Stimulated activated CD4-positive, alpha-beta T cell treated with anti-CD3 and anti-CD28 coated beads, Interleukin-4, amount 100 ng/mL, for 4 hours (primary cell): ENCODE measurements at places on chromosomes 16 and 17.

DNA sequence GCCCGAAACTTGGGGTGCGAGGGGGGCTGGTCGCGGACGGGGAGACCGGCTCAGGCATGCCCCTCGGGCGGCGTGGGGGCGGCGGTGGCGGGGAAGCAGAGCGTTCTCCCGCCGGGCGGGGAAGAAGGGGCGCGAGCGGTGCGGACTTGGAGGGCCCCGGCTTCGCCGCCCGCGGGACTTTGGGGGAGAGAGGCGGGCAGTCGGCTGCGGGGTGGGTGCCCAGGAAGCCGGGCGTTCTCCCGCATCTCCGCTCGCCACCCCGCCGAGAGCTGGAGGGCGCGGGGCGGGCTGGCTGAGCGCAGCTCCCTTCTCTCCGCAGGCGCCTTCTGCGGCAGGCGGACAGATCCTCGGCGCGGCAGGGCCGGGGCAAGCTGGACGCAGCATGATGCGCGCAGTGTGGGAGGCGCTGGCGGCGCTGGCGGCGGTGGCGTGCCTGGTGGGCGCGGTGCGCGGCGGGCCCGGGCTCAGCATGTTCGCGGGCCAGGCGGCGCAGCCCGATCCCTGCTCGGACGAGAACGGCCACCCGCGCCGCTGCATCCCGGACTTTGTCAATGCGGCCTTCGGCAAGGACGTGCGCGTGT lies 772 bp downstream of the NTN1 start:
- DNase-seq: no peak

- no peak for DNase-seq
Observed at GRCh38 chr17:38403491-38403890, 24.8 kb upstream of the ARHGAP23 start.

GRCh38 chr16:79217375-79218011 lies 383.0 kb downstream of the MAF start:
- DNase-seq: no peak

DNA sequence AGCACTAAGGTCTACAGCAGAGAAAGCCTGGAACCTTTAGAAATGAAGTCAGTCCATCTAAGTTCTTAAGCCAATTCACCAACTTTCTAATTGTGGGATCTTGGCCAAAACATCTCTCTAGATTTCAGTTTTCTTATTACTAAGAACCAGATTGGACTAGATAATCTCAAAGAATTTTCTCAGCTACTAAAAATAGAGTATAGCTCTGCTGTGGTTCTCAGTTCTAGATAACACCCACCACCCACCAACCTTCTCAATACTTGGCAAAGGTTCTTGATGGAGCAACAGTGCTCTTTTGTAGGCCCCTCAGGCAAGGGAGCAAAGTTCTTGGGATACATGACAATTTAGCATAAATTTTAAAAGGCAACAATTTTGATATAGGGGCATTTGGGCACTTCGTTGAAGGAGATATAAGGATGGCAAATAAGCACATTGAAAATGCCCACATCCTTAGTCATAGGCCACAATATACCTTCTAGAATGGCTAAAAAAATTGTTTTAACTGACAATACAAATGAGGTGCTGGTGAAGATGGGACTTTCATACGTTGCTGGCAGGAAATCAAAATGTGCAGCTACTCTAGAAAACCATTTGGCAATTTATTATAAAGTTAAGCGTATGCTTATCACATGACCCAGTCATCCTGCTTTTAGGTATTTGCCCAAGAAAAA lies 74.4 kb upstream of the TMEM132E start:
- no peak for DNase-seq

- DNase-seq: peak; percentile 22
Observed at GRCh38 chr16:57736419-57737351, 1.1 kb downstream of the KATNB1 start.

GRCh38 chr16:13767215-13767614 lies 152.7 kb upstream of the ERCC4 start:
- DNase-seq: no peak

DNA sequence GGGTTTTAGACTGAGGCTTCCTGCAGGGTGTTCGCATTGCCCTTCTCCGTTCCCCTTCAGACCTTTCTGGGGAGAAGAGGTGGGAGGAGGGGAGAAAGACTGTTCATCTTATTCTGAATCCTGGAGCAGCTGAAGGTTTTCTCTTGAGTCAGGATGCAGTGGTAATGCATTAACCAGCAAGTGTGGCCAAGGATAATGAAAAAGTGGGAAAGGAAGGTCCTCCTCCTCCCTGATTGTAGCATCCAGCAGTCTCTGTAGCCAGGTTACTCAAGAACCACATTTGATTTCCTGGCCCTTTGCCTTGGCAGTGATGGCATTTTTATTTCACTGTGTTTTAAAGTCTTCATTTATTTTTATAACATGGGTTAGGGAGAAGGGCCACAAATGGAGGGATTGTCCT lies 59.1 kb downstream of the CYLD start:
- DNase-seq: no peak

- DNase-seq: no peak
Observed at GRCh38 chr17:78490156-78490555, 87.0 kb downstream of the DNAH17 start.

DNA sequence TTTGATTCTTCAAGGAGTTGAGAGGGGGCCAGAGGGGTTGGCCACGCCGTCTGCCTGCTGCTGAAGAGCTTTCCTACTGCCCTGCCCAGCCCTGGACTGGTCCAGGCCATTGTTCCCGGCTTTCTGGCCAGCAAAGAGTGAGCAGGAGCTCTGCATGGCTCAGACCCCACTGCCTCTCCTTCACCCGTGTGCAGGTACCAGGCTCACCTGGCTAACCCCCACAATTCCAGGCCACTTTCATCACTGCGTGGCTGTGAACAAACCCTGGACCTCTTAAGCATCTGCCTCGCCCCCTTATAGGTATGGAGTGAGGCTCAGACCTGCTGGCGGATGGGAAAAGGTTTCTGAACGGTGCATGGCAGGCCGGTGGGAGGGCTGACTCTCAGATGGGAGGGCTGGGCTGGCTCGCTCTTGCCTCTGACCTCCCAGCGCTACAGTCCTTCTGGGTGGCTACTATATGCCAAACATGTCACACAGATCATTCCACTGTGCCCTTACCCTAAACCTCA lies 8.9 kb downstream of the ZNF319 start:
- DNase-seq: no peak

DNA sequence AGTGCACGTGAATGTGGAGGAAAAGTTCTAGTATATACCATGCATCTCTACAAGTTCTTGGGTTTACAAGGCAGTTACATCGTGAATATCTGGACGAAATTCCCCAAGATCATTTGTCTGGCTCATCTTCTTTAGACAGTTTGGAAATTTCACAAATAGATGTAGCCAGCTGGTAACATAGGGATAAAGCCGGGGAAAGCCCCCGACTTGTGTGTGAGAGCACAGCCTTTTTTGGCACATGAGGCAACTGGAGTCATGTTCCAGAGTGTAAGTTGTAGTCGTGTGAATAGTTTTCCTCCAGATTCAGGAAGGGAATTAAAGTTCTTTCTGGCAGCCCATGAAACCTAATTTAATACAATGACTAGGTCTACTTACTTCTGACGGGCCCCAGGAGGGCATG lies 62.3 kb downstream of the MARCHF10 start:
- DNase-seq: no peak

- DNase-seq: no peak
Observed at GRCh38 chr16:66296591-66296990, 69.9 kb upstream of the CDH5 start.

DNA sequence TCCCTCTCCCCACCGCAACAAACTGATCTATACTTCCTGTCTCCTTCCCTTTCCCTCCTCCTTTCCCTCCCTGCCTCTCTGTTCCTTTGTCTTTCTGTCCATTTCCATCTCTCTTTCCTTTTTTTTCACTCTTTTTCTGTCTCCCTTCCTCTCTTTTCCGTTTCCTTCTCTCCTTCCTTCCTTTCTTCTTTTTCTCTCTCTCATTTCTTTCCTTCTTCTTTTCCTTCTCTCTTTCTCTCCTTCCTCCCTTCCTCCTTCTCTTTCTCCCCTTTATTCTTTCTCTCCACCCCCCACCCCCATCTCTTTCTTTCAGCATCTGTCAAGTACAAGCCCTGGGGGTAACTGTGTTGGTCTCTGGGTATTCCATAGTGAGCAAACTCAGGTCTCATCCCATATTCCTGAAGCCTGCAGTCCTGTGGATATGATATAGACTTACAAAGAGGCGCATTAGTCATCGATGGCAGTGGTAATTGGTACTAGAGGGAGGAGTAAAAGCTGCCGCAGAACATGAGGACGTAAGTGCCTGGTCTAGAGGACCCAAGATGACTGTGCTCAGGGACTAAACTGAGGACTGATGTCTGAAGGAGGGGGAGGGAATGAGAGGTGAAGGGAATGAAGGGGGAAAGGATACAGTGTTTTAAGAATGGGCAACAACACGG lies 50.4 kb downstream of the VAT1L start:
- no peak for DNase-seq

DNA sequence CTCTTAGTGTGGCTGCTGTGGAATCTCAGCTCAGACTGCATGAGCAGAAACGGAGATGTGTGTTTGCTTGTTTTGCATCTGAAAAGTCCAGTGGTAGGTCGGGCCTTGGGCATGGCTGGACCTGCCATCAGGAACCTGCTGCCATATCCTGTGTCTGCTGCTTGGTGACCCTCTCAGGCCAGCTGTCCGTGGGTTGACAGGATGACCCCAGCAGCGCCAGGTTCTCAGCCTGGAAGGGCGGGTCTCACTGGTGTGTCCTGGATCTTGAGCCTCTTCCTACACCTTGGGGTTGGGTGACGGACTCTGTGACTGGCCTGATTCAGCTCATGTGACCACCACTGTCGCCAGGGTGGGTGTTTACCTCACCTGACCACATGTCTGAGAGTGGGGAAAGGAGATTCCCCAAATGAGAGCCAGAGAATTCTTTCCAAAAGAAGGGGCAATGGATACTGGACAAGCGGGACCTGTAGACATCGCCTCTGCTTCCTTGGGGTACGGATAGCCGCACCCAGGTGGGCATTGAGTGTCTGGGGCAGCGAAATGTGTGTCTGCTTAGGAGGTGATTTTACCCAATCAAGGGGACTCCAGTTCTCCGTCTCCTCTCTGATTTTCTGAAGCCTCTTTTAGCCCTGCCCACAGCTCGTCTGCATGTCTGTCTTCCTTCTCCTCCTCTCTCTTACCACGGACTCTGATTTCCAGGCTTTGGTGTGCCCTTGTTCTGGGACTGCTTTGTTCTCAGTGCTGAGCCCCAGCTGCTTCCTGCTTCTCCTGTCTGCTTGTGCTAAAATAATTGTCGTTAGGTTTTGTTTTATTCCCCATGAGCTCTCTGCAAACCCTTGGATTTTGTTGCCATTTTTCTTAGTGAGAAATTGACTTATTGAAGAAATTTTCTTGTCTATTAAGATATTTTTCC lies 399.7 kb downstream of the CPPED1 start:
- no peak for DNase-seq

DNA sequence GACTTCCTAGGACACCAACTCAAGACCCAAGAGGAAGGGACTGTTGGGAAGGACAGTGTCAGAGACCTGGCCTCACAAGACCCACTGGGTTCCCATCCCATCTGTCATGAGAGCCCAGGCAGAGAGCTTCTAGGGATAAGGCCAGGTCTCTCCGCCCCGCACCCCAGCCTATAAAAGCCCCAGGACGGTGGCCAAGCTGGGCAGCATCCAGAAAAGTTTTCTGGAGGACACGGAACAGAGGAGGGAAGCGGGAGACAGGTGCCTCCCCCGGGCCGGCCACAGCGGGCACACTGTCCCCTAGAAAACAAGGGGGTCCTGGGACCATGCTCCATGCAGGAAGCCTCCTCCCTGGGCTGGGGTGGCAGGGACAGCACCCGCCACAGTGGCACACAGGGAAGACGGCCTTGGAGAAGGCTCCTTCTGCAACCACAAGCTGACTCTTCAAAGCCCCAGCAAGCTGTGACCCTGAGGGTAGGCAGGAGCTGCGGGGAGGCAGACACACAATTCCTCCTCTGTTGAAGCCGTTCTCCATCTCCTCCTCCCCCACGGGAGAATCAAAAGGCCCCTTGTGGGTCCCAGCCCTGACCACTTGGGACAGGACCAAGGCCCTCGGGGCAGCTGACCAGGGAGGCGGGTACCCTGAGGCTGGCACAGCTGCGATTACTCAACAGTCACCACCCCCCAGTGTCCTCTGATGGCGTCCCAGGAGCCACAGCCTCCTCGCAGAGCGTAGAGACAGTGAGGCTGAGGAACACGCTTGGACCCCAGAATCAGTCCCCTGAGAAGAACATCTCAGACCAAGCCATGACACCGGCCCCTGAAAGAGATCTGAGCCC lies 26.1 kb downstream of the TRPV3 start:
- DNase-seq: no peak

DNA sequence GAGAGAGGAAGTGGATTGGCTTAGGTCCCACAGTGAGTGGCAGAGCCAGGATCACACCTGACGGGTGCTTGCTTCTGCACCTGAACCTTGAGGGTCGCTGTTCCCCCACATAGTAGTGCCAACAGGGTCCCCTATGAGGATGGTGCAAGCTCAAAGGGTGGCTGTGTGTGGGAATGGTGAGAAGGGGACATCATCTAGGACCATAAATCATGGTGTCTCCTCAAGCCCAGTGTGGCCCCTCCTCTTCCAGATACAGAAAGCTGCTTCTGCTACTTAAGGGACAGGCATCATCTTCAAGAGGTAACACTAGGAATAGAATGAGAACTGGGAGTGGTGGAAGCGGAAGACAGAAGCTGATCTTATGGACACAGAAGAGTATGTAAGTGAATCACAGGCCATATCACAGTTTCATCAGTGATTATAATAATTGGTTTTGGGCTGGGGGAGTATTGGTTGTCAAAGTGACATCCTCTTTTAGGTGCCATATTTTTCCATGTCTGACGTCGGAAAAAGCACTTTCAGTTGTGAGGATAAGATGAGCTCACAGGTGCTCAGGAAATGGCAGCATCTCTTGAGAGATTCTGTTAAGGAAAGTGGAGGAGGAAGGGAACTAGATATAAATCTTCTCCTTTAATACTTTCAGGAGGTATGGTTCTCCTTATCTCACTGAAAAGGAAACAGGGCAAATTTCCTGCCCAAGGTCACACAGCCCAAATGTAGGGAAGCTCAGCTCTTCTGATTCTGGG lies 83.2 kb upstream of the HNF1B start:
- no peak for DNase-seq

GRCh38 chr17:42122371-42123303 lies at the start of gene HSPB9:
HSPB9 (plus strand) TSS chr17:42122804; CDS start chr17:42122851, 47 bp downstream.
- DNase-seq: no peak

GRCh38 chr16:84448444-84448843 lies 56.0 kb downstream of the MEAK7 start:
- DNase-seq: no peak

DNA sequence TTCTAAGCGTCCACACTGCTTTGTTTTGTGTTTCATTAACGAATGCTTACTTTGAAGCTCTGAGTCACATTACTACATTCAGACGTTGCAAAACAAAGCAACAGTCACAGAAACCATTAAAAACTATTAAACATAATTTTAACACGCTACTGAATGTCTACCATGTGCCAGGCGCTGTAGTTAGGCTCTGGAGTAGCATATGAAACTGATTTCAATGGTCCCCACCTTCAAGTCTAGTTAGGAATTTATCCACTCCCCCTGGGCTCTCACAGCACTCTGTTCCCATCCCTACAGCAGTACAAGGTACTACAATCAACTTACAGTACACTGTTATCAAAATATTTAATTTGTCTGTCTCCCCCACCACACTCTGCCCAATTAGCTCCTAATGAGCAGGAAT lies 631 bp downstream of the UTP6 start:
- no peak for DNase-seq
